SW 1271 (cell line): ENCODE measurements at places on chromosomes 1 and 21.

- DNase-seq, result no peak
Observed at GRCh38 chr1:177780096-177780700, 189.7 kb downstream of the SEC16B start.

DNA sequence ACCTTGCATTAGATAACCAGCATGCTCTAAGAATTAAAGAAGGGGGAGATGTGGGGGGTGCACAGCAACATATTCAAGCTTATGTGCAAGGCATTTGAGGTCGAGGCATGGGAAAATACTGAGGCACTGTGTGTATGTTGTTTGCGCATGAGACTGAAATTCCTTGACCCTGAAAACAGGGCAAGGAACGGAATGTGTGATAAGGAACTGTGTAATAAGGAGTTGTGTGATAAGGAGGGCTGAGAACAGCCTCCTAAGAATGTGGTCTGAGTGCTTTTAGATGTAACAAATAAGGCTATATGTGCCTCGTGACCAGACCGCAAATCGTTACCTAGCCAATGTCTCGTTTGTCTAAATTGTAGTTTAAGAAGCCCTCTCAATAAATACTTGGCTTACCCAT lies 26.5 kb upstream of the ITLN1 start:
- DNase-seq, result no peak

DNA sequence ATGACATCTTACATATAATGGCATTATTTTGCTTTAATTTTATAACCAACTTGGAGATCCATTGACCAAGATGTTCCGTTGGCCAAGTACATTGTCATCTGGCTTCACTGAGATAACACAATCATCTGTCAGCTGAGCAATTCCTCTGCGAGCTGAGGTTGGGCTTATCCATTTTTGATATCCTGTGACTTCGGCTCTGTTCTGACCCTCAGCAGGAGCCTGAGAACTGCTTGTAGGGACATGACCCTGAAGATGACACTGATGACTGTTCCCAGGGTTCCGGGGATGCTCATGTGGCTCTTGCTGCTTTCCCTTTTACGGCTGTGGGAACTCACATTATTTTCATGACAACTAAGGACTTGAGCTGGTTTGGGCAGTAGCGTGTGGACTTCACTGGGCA lies 51.2 kb downstream of the TLR5 start:
- DNase-seq, result no peak

DNA sequence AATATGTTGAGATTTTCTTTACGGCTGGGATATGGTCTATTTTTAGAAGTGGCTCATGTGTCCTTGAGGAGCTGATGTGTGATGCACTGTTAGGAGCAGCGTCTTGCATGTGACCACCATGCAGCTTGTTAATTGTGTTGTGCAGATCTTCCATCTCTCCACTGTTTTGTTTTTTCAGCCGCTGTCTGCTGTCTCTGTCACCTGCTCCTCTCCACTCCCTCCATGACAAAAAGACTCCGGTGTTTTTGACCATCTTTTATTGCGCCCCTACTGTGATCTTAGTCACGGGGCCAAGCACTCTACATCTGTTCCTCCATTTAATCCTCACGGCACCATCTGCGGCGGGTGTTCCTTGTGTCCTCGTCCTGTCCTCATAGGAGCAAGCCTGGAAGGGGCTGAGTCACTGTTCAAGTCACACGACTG lies 51.8 kb downstream of the ADARB1 start:
- no peak for DNase-seq

DNA sequence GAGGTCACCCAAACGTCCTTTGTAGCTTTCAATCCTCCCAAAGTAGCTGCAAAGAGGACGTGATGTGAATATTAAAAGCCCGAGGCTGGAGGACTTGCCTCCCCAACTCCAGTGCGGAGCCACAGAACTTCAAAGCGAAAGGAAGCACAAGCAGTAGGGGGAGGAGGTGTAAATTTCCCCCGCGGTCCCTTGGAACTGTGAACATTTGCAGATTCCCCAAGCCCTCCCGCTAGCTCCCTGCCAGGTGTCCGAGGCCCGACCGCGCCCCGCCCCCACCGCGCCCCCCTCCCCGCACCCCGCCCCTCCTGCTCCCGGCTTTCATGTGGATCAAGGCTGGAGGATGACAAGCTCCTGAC lies 41.5 kb upstream of the HAO2 start:
- DNase-seq, result no peak
